ENCODE measurements at places on chromosomes 3 and 15.

DNA sequence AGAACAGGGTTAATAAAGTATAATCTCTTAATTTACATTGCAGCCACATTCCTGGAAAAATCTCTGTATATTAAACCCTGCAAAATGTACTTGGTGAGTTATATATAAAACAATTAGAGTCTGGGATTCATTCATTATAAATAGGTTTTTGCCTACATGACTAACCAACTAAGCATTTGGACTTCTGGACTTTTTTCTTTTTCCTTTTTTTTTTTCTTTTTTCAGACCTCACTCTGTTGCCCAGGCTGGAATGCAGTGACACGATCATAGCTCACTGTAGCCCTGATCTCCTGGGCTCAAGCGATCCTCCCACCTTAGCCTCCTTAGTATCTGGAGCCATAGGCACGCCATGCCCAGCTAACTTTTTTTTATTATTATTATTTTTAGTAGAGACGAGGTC, 4.5 kb downstream of the DNAJC13 start:
- no peak for DNase-seq

- DNase-seq = no peak
Observed at GRCh38 chr3:71285086-71285485, 298.4 kb downstream of the FOXP1 start.

GRCh38 chr3:69565316-69565715, 173.9 kb upstream of the MITF start:
- DNase-seq = no peak

DNA sequence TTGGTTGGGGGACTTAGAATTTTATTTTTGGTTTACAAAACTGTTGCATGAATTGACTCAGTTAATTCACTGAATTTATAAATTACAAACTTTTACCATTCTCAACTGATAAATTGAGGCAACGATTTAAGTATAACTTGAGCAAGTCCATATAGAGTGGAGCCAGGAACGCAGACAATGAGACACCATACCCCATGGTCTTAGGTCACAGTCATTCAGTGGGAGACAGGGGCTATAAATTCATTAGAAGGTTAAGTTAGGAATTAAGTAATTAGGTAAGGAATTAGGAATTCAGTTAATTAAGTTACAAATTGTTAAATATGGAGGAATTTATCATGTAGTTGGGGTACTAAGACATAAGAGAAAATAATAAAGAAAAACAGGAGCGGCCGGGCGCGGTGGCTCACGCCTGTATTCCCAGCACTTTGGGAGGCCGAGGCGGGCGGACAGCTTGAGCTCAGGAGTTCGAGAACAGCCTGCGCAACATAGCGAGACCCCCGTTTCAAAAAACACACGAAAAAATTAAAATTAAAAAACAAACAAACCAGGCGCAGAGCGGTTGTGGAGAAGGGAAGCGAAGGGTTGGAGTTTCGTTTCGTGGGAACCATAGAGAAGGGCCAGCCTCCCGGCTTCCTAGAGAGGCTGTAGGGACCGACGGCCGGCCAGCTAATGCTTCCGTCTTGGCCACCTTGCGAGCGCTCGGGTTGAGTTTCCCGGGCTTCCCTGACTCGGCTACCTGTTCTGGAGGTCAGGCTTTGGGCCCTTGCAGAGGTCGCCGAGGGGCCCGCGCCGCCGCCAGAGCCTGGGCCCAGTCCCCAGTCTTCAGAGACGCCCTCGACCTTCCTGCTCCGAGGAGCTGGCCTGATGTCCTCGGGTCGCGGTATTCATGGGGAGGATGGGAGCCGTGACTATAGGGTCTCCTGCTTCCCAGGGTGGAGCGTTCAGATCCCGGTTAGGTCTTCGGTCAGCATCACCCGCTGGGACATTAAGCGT, at the start of gene ZNF619:
Gene ZNF619, plus strand, starts transcription at position 645 of the 993 bp plus-strand sequence. CDS start 858 bp downstream, outside the sequence.
- DNase-seq = peak; percentile 77

DNA sequence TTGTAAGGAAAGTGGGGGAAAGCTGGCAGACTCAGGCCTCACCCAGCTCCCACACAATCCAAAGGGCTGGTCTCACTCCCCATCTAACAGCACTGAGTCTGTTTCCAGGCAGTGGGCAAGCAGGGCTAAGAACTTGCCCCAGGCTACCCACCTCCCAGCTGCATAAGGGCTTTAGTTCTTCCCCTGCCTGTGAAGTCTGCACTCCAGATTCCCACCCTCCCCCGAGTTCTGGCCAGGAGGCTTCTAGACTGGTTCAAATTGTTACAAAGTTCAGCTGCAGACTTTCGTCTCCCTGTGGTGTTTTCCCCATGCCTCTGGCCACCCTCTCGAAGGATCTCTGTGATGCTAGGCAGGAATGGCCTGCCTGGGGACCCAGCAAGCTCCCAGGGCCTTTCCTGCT, 11.2 kb downstream of the EHHADH start:
- no peak for DNase-seq

DNA sequence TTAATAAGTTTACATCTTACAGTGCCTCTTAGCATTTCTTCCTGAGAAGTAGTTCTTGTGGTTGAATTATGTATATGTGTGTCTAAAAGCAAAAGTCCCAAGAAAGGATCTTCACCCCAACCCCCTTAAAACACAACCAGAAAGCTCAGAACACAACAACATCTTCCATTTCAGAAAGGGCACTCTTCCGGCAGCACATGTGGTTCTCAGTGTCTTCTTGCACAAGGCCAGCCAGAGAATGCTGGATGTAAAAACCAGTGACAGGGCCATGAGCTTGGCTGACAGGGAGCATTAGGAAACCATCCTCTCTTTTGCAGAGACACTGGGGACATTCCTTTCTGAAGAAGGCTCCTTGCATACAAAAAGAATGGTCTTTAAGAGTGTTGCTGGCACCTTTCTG, 45.0 kb downstream of the EEFSEC start:
- no peak for DNase-seq

DNA sequence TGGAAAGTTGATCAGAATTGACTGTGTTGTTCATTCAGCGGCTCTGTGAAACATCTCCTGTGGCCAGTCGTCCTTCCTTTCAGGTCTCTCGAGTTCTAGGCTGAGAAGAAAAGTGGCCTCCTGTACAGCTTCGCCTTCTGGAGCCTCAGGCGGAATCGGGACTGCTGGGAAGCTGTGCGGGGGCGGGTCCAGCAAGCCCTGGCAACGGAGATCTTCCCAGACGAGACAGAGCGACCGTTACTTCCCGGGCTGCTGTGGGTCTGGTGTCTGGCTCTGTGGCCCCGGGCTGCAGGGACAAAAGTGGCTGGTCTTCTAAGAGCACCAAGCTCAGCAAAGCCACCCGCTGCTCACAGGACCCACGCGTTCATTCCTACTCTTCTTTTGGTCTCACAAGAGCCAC, 88.6 kb upstream of the CACNA2D3 start:
- no peak for DNase-seq

DNA sequence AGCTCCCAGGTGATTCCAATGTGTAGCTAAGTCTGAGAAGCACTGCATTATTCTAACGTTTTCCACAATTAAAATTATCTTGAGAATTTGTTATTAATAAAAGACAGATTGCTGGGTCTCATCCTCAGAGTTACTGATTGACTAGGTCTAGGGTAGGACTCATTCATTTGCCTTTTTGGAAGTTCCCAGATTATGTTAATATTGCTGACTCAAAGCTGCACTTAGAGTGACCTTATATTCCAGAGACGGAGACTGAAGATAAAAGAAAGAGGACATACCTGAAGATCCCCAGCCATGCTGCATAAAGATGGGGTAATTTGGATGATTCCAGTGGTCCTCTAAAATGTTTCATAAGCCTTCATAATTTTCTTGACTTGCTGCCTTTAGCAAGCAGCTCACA, 81.8 kb downstream of the PLSCR2 start:
- DNase-seq = no peak

DNA sequence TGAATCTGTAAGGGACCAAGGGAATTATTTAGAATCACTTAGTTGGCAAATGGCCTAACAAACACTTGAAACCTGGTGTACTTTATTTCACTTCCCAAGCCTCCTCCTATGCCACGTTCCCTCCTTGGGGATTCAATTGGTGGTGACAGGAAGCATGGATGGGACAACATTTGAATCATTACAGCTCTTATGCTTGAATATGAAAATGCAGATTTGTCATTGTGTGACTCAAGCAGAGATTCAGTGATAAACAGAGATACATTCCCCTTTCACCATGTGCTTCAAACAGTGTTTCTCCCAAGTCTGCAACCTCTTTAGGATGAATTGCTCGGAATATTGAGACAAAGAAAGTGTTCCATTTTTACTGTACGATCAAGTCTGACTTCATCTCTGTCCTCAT, 32.7 kb upstream of the MED12L start:
- no peak for DNase-seq

DNA sequence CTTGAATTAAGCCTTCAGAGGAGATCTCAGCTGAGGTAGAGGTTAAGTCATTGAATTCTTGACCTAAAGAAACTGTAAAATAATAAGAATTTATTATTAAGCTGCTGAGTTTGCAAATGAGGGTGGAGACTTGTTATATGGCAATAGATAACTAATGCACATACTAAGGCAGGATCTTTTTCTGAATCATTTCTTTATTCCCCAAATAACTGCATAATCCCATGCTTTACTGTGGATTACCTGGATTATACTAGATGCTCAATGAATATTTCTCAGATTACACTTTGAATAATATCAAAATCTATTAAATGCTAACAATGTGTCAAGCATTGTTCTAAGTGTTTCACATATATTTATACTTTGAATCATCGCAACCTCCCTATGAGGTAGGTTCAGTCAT, 532.5 kb downstream of the NAALADL2 start:
- no peak for DNase-seq

GRCh38 chr3:121436641-121437040, 109.1 kb downstream of the POLQ start:
- no peak for DNase-seq

GRCh38 chr3:157999246-157999645, 107.0 kb downstream of the SHOX2 start:
- no peak for DNase-seq

GRCh38 chr3:123818324-123818920, 65.7 kb downstream of the MYLK start:
- DNase-seq = no peak

DNA sequence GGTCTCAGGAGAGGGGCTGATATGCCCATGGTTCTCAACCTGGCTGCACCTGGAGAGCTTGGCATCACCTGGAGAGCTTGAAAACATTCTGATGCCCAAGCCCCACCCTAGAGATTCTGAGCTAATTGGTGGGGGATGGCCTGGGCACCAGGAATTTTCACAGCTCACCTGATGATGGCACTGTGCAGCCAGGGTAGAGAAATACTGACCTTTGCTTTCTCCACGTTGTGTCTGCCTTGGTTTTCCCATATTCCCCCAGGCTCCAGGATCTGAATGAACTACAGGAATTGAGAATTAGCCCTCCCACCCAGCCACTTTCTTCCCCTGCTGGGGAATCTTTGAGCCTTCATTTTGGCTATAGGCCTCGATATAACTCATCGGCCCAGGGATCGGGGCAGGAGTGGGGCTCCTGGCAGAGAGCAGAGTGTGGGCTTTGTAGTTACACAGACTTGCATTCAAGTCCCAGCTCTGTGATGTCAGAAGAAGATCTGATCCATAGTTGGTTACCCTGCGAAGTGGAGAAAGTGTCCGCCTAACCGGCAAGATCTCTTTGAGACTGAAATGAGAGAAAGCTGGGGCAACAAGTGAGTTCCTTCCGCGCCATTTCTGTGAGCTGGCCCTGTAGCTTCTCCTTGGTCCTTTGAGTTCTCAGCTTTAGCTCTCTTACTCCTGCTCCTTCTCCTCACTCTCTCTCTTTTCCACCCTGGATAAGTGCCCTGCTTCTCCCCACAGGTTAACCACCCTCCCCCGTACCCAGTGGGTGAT, 33.1 kb upstream of the UBE2Q2 start:
- no peak for DNase-seq

DNA sequence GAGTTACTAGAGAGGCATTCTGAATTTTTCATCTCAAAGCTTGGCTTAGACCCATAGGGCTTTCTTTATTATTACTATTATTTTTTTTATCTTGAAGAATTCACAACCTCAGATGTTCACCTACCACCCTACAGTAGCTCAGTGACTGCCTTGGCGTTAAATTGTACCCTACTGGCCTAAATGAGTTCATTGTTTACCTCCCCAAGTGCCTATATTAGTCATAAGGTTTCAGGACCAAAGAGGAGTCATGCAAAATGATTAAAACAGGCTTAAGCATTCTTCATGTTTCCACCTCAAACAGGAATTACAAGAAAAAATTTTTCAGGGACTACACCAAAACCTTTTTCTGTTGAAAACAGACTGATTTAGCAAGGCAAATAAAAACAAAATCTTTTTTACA, 751.5 kb downstream of the SQOR start:
- no peak for DNase-seq

DNA sequence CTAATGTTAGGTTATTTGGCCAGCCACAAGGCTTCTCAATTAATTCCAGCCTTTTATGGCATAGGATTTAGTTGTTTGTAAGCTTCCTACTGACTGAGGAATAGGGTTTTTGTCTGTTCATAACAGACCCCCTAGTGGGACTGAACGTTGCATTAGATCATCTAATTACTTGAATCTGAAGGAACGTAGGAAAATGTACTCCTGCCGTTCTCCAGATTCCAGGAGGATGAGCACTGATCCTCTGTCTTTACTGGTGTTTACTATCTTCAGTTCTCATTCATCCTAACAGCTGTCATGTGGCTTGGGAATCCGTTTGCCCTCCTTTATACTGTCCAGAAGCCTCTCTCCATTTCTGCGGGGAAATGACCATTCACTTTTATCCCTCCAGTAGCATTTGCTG, 52.7 kb downstream of the RAD54L2 start:
- no peak for DNase-seq

- DNase-seq = no peak
Observed at GRCh38 chr3:70086336-70086735, 86.8 kb downstream of the SAMMSON start.

DNA sequence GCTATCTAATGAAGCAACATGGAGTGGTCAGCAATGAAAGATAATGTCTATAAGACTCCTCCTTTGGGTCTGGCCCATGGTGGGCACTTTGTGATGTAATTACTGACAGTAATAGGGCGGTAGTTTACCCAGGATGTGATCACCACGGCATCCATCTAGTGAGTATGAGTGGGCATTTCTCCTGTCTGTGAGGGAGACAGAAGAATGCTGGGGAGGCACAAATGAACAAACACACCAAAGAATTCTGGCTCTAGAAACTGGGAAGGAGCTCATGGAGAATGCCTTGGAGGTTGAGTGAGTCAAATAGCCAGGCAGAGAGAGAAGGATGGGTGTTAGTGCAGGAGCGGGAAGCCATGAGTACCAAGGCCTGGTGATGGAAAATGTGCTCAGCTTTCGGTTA, 217.5 kb downstream of the WNT5A start:
- DNase-seq = no peak

DNA sequence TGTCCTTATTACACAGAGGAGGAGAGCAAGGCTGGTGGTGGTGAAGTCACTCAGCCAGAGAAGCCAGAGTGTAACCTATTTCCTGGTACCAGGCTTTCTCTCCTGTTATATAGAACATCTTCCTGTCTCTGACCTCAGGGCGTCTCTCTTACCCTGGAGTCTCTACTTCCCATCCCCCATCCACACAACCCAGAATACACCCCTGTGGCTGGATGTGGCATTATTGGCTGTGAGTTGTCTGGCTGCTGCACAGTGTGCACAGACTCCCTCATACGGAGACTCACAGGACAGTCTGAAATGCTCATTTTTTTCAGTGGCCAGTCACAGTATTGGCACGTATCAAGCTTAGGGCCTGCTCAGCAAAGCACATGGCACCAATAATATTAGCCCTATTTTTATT, 8.6 kb downstream of the PODXL2 start:
- no peak for DNase-seq

Measured in ecto neural progenitor cell (in vitro differentiated cells).